ENCODE measurements at places on chromosomes 12 and 14.

GRCh38 chr14:50039734-50040400 is 76.5 kb downstream of the VCPKMT start:
- DNase-seq, result no peak

- no peak for DNase-seq
Measured at GRCh38 chr12:32448586-32448985, 49.2 kb downstream of the FGD4 start.

DNA sequence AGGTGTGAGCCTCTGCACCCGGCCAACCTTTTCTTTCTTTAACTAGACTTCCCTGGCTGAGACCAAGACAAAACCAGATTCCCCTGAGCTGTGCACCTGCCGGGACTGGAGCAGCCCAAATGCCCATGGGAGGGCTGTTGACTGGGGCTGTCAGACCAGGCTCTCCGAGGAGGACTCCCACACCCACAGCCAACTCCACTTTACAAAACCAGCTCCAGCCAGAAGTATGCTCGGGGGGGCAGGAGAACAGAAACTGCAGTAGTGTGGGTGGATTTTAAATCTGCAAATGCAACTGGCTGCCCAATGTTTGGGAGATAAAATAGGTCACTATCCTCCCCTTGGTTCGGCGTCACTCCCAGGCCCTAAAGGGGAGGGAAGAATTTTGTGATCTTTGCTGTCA is 78.5 kb downstream of the VCPKMT start:
- DNase-seq, result no peak

- DNase-seq, result no peak
Measured at GRCh38 chr14:22837114-22837749, 847 bp downstream of the MMP14 start.

GRCh38 chr12:85794531-85794930 is 41.7 kb downstream of the RASSF9 start:
- DNase-seq, result no peak

- DNase-seq, result no peak
Measured at GRCh38 chr12:94622475-94622874, 27.9 kb downstream of the TMCC3 start.

- DNase-seq, result peak; percentile 10
Measured at GRCh38 chr14:53432378-53432802, 279.3 kb upstream of the DDHD1 start.

DNA sequence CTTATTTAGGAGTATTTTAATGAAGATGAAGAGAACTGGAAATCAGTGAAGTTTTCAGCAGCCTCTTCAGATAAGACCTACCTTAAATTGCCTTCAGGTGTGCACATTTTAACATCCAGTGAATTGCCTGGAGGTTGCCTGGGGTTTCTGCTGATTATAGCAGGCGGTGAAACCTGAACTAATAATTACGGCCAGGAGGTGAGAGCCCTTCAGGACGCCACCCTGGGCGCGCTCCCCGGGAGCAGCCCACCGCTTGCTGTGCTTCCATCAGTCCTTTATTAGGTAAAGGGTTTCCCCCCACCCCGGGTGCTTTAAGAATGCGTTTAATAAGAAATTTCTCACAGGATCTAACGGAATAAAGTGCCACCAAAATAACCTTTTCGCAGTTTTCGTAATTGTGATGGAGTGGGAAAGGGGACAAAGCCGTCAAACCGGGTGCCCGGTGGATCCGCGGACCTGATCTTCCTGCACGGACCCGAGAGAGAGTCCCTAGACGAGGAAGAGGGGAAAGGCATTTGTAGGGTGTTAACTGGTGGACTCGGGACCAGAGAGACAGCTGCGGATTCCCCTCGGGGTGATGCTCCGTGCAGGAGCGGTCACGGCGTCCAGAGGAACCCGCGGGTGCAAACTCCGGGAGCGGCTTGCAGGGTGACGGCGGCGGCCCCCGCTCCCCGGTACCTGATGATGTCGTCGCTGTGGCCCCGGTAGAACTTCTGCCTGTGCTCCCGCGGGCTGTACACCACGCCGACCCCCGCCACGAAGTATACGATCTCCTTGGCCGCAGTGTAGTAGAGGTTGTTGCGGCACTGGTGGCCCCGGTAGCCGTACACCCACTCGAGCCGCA is 902 bp downstream of the EML5 start:
- DNase-seq, result peak; percentile 2

- no peak for DNase-seq
Measured at GRCh38 chr12:44748950-44749468, 127.1 kb downstream of the NELL2 start.

DNA sequence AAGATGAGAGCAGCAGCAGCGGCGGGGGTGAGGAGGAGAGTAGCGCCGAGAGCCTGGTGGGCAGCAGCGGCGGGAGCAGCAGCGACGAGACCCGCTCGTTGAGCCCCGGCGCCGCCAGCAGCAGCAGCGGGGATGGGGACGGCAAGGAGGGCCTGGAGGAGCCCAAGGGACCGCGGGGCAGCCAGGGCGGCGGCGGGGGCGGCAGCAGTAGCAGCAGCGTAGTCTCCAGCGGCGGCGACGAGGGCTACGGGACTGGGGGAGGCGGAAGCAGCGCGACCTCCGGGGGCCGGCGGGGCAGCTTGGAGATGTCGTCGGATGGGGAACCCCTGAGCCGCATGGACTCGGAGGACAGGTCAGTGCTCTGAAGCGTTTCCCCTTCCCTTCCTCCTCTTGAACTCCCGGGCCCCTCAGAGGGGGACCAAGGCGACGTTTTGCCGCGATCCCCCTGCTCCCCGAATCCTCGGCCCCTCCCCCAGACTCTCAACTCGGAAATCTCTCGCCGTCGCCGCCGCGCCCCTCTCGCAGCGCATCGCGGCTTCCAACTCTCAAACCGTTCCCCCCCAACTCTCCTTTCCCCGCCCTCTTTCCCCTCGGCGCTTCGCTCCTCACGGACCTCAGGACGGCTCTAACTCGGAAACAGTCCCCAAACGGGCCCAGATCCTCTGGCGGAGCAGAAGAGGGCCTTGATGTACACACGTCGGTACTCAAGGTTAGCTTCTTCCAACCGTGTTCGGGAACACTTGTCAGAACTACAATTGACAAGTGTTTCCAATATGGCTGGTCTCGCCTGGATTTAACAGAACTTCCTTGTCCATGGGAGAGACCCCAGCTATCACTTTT is 947 bp downstream of the AEBP2 start:
- peak; percentile 46 for DNase-seq

DNA sequence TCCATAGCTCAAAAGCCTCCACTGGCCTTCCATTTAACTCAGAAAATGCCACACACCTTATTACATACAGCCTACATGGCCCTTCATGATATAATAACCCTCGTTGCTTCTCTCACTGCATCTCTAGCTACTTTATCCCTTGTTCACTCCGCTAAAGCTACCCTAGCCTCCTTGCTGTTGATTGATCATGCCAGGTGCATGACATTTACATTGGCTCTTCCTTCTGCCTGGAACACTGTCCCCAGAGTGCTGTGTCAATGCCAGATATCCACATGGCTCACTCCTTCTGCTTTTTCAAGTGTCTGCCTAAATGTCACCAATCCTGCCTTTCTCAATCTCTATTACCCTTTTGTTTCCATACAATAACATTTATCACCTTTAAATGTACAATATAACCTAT is 58.3 kb downstream of the CAND1 start:
- no peak for DNase-seq

DNA sequence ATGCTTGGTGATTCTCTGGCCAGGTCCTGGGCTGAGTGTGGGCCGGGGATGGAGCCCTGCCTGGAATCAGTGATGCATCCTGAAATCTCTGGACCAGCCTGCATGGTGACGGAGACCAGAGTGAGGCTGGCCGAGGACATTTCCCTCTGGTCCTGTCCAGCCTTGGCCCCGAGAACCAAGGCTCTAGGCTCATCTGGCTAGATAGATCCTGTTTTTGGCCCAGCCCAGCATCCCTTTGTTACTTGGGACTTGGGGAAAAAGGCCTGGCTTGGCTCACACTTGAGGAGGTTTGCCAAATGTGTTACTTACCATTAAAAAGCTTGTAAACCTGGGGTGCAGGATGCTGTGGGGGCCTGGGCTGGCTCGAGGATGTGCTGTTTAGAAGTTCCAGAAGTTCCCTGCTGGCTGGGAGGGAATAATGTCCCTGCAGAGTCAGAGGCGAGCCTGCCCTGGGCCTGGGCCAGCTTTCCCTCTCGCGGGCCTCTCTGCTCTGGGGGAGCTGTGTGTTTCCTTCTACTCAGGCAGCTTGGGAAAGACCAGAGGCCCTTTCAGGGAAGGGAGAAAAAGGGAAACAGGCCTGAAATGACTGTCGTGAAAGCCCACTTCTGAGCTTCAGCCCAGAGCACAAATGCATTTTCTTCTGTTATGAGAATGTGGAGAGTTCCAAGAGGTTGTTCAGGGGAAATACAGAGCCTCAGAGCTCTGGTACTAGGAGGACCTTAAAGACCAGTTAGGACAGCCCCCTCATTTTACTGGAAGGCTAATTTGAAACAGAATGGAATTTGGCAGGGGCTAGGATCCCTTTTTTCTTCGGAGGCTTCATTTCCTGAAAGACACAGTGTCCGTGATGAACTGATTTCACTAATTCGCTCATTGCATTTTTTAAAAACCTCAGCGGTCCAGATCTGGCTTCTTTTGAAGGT is 47.2 kb upstream of the CTDSP2 start:
- no peak for DNase-seq

DNA sequence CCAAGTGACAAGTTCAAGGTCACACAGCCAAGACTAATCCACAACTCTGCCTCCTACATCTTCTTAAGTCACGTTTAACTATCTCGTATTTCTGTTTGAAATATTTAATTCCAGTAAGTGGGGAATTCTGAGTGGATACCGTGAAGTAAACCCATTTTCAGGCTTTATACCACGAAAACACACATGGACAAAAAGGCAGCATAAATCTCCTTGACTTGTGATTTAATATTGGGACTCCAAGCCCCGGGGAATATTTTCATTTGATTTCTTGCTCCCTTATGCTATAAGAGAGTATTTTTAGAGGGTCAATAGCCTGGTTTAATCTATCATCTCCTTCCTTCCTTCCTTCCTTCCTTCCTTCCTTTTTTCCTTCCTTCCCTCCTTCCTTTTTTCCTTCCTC is 716.7 kb downstream of the VRK1 start:
- DNase-seq, result no peak

DNA sequence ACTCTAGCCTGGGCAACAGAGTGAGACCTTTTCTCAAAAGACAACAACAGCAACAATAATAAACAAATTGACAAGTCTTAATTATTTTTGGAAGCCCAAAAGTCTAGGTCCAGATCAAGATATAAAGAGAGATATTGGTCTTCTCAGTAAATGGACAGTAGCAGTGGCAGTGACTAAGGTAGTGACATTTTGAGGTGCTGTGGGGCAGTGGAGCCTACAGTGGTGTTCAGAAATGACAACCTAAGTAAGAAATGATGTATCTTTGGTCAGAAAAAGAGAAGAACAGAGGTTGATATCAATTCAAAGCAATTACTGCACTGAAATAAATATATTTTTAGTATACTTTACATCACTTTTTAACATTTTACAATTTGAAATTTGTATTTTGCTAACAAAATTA is 20.7 kb downstream of the METTL25 start:
- no peak for DNase-seq

DNA sequence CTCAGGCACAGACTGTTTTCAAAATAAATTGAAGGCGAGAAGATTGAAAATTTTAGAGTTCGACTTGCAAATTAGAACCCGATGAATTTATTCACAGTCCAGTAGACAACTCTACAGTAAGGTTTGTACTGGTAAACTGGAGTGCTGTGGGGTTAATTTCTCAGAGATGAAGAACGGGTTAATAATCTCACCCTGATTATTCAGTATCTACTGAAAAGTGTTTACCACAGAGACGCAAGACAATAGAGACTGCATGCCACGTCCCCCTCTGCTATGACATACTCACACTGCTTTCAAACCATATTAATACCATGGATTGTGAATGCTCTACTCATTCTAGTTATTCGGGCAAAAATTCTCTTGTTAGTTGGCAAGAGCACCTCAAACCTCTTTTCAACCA is 36.1 kb downstream of the CFL2 start:
- DNase-seq, result no peak

DNA sequence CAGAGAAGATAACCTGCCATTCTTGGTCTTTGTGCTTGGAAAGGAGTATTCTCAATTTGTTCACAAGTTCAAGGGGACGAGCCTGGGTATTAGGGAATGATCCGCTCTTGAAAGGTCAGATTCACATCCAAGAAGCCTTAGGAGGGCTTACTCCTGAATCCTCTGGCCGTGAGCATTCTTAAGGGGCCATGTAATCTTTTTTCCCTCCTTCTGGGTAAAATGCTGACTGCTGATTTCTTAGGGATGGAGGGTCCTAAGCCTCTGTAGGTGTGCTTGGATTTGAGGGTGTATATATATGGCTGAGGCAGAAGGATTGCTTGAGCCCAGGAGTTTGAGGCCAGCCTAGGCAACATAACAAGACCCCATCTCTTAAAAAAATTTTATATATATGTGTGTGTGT is 149.1 kb downstream of the TSPAN9 start:
- DNase-seq, result no peak

DNA sequence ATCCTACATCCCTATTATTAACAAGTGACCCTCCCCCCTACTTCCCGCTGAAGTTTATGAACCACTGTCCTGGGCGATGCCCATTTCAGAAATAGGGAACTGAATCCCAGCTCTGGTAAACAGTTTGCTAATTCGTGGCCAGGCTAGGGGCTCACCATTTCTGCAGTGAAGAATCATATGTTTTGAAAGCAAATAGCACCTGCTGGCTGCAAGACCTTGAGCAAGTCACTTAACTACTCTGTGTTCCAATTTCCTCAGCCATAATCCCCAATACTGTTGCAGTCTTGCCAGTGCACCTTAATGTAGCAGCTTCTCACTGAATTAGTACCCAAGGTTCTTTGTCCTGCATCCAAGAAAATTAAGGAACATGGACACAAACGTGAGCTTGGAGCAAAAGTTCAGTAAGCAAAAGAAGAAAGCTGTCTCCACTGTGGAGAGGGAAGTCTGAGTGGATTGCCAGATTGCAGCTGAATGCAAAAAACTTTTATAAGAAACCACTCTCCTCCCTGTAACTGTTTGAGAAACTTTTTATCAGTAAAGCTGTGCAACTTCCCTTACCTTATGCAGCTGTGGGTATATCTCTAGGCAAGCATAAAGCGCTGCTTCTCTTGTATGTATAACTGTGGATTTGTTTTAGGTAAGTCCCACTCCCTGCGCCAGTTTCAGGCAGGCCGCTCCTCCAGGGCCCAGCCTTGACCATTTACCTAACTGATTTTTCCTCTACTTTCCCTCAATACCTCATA is 824 bp downstream of the OAS1 start:
- peak; percentile 22 for DNase-seq

DNA sequence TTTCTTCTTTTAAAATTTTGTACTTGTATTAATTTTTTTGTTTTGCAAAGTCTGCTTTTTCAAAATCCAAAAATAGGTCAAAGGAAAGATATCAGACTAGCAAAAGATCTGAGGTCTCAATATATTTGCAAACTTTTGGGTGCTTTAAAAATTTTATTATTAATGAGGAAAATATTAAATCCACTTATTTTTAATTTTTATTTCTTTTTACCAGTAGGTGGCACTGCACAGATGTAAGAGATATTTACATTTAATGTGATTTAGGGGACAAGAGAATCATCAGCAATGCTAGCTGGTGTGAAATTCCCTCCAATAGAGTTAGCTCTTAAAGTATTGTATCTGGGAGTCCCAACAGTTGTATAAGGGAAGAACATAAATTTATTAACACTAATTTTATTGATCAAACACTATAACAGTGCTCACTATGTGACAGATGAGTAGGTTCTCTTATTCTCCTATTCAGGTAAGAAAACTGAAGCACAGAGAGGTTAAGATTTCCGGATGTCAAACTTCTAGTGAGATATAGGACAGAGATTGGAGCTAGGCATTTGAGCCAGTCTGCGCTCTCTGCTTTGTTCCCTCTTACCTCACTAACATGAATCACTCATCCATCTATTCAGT is 30.5 kb downstream of the ALX1 start:
- no peak for DNase-seq

GRCh38 chr12:49478949-49479664 is 59.7 kb upstream of the KCNH3 start:
- DNase-seq, result no peak

GRCh38 chr12:20527417-20528163 is 159.3 kb downstream of the PDE3A start:
- DNase-seq, result no peak
